Hepatocyte (in vitro differentiated cells): ENCODE measurements at places on chromosomes 2 and 18. TPM values are rescaled to one million over a fixed set of nuclear protein-coding genes. Genes with fewer than 3 reads are reported as not detected.

DNA sequence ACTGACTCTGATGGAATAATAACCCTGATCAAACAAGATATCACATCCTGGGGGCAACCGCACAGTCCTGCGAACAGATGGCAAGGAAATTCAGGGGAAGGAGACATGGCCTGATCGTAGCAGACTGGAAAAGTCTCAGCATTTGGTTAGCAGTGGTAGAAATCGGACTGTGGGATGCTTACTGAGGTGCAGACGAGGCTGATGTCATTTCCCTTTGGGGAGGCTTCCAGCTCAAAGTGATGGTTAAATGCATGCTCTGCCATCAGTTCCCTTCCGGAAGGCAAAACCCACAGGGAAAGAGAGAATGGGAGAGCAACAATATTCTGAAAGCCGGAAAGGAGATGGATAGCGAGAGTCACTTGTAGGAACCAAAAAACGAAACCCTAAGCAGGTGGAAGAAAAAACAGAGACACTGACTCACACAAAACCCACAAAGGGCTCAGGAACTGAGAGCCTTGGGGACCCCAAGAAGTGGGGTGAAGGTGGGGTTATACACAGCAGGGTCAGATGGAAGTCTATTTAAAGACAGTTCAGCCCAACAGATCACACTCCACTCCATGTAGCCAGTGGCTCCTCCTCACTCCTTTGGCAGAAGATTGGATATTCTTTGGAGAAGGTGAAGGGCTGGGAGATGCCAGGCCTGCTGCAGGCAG is 93.1 kb downstream of the INPP5D start:
- H3K27ac ChIP-seq = no peak overlapping the region
- no peaks in the 10 kb centered on the region for H3K27me3 ChIP-seq
- no peak for DNase-seq
- H3K36me3 ChIP-seq = no peaks in the 10 kb centered on the region
- H3K4me3 ChIP-seq = no peak overlapping the region

DNA sequence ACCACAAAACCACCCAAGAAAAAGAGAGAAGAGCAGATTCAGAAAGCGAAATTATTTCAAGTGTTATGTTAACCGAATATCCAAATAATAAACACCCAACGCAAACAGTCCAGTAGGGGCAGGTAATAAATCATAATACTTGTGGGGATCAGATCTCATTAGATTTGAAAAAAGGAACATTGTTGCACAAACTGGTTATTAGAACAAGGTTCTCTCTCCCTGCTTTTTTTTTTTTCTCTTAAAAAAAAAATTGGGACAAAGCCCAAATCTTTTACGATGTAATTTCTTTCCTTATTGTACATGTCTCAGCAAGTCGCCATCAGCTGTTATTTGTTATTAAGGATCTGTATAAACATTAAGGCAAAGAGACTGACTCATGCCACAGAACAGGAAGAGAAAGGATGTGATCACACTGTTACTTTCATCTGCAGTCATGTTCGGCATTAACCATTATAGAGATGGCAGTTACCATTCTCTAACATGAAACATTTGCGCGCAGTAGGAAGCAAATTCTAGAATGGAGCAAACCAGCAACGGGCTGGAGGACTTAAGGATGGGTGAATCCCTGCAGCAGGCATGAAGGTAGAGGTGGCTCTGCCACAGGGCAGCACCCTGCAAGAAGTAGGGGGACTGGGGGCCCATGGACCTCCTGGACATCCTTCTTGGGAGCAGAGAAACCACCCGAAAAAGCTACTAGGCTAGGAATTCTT is 42.0 kb downstream of the EPHA4 start:
- H3K4me1 ChIP-seq = peaks cover 36% of the 10 kb centered on the region
- H3K27ac ChIP-seq = no peak overlapping the region
- no peaks in the 10 kb centered on the region for H3K27me3 ChIP-seq
- H3K4me3 ChIP-seq = no peak overlapping the region

- no peak for DNase-seq
- H3K27ac ChIP-seq = no peak overlapping the region
- peaks cover 4% of the 10 kb centered on the region for H3K4me1 ChIP-seq
- peaks cover 4% of the 10 kb centered on the region for H3K36me3 ChIP-seq
- no peaks in the 10 kb centered on the region for H3K27me3 ChIP-seq
Observed at GRCh38 chr2:218236829-218237228, 19.8 kb downstream of the ARPC2 start.

DNA sequence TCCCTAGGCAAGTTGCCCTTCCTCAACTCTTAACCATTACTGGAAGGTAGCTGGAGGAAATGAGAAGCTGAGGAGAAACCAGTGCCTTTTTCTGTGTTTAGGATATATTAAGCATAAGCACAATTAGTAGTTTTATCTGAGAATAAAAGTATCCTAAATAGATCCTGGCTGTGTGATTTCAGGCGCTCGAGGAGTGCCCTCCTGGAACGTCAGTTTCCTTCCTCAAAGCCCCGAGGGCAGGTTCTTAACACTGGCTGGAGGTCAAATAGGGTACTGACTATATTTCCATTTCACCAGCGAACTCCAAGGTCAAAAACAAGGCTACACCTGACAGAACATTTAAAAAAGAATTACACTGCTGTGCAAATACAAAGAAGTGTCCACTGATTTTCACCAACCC is 1.5 kb upstream of the STON1 start:
- no peak overlapping the region for H3K27ac ChIP-seq
- H3K27me3 ChIP-seq = no peaks in the 10 kb centered on the region
- H3K36me3 ChIP-seq = no peaks in the 10 kb centered on the region
- H3K4me1 ChIP-seq = peaks cover 16% of the 10 kb centered on the region

Gene TIA1
- 47.1 and 64.8 TPM in 2 replicates for polyA plus RNA-seq

Gene SULT1C2
- polyA plus RNA-seq = 11.4 and 15.3 TPM in 2 replicates
